ENCODE measurements at places on chromosomes 13 and 19.
A peak's percentile ranks its signal among the peaks of the same experiment; 100 is the strongest.

- no peak for DNase-seq
Observed at GRCh38 chr13:112053167-112053743, 13.7 kb upstream of the SOX1 start.

DNA sequence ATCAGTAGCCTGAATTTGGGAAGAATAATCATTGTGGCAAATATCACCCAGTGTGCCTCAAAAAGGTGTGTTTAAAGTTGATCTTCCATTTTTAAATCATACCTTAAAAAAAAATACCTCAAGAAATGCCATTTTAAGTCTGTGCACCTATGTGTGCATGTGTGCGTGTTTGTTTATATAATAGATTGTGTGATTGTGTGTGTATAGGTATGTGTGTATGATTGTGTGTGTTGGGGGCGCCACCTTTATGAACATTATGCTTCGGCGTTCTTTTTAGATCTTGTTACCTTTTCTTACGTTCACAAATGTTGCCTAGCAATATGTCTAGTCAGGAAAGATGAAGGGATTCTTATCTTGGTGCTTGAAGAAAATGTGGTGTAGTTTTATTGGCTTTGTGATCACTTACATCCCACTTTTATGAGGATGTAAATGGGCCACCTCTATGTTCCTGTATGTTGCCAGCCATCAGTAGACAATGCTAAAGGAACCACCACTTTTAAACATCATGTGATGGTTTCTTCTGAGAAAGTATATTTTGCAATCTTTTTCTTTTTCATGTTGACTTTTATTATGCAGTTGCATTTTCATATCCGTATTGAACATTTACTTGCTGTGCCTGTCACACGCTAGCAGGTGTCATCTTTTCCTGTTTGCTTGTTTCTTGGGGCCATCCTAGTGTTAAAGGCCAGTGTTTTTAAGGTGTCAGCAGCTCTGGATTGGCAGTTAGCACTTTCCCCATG, 2.2 kb upstream of the IRS2 start:
- DNase-seq: peak; percentile 18

- no peak for DNase-seq
Observed at GRCh38 chr13:73547239-73547638, 488.4 kb downstream of the KLF5 start.

DNA sequence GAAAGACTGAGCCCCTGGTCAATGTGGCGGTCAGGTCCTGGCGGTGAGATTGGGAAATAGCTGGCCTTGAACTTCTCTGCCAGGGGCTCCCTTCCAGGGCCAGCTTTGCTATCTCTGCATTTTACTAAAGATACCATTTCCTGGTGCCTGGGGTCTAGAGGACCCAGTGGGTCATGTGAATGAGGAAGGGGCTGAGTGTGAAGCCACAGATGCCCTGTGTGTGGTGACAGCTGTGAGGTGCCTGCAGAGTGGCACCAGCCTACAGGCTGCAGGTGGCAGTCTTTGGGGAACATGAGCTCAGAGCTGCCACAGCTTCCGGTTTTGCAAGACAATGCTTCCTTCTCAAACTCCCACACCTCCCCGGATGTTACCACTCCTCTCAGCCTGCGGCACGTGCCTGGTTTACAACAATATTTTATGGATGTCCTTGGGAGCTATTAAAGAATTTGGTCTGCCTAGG, 5.2 kb upstream of the MLNR start:
- DNase-seq: peak; percentile 22

DNA sequence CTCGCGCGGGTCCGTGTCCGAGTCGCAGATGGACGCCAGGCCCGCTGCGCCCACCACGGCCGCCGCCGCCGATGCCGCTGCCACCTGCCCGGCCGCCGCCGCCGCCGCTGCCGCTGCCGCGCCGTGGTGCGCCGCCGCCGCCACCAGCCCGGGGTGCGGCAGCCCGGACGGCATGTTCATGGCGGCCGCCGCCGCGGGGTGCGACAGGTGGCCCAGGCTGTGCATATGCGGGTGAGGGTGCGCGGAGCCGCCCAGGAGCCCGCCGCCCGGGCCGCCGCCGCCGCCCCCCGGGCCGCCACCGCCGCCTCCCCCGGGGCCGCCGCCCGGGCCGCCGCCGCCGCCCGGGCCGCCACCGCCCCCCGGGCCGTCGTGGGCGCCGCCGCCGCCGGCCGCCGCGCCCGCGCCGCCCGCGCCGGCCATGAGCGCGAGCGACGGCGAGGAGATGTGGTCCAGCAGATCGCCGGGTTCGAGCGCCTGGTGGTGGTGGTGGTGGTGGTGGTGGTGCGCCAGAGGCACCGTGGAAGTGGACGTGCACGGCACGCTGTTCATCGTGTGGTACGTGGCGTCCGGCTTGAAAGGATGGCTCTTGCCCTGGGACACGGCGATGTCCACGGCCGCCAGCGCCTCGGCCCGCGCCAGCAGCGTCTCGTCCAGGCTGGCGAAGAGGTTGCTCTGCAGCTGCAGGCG, 1.3 kb downstream of the POU4F1 start:
- DNase-seq: no peak

All from CD8-positive, alpha-beta T cell (primary cell).